ENCODE measurements at places on chromosomes 6 and 20.

DNA sequence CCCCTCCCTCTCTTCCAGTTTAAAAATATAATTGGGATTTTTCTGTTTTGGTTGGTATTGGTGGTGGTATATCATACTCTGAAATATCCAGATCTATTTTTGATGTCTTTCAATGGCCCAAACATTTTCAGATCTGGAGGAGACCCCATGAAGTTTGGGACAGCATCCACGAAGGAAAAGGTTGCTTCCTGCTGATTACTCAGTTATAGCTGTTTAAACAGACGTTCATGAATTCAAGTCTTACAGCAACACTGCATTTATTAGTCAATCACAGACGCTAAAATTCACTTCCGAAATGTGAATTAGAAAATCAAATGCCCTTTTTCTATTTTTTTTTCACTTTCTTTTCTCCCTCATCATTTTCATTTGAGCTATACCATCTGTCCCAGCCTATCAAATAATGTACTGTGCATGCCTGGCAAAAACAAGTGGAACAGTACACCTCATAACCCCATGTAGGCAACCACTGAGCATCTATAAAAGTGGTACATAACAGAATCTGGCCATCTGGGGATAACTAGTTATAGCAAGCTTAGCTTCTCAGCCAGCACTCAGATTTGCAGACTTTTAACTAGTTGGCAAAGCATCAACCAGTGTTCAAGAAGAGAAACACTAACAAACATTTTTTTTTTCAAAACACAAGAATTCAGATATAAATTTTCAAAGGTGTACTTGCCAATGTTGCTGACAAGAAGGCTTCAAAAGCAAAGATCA lies 124.5 kb downstream of the HIVEP2 start:
- no peak for DNase-seq

- DNase-seq, result no peak
These were observed at the start of gene SLC22A1 for GRCh38 chr6:160121558-160121957. TSS of gene SLC22A1 (plus strand) at chr6:160121815. CDS start at chr6:160121936, 121 bp downstream.

DNA sequence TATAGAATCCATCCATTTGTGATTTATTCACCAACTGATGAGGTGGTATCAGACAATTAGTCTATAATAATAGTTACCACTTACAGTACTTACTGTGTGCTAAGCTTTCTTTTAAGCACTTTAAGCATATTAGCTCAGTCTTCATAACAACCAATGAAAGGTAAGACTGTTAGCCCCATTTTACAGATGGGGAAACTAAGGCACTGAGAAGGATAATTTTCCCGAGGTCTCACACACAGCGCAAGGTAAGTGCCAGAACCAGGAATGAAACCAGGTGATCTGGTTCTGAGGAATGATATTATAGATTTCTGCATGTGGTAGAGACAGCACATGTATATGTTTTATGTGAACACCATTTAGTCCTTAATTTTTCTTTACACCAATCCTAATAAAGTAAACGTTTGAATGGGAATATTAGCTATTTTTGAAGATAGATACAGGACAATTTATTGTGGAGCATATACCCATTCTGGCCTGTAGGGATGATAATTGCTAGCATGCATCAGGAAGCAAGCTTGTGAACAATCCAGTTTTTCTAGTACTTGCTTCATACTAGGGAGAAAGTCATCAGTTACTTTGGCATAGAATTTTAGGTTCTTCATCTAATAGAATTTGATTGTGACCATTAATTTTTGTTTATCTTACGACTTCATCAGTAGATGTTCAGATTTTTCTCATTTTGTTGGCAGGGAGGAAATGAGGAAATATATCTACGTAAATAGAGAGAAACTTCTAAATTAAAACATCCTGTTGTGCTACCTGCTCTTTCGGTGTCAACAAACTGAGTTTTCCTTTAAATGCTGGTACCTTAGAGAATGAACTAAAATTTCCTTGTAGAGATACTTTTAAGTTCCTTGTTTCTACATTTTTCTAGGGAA lies 3.0 kb downstream of the YWHAB start:
- DNase-seq, result no peak

GRCh38 chr20:13255356-13255755 lies 34.3 kb downstream of the ISM1 start:
- DNase-seq, result no peak

DNA sequence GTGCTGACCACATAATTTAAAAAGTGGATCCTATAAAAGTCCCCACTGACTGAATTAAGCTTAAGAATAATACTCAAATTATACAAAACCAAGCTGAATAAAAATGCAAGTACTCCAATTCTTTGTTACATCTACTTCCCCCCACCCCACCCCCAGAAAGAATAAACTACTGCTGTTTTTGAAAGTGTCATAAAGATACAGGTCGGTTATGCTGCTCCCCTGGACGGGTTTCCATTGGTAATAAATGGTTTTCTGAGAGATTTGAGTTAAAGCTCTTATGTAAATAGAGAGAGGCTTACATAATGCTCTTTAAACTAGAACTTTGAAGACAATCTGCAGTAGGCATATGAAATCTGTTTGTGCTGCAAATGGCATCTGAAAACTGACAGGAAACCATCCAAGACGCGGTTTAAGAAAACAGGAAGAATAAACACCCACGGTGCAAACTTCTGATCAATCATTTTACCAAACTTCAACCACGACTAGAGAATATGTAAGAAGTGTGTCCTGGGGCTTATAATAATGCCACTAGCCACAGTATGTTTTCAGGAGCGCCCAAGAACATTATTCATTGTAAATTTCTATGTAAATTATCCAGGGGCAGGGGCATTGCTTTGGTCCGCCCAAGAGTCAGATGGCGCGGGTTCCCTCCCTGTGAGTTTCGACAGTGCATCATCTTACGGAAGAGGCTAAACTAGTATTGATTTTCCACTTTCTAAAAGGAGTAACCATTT lies 10.8 kb upstream of the POU3F2 start:
- DNase-seq, result no peak

GRCh38 chr20:63957690-63958441 lies 1.6 kb upstream of the UCKL1 start:
- DNase-seq, result no peak

- DNase-seq, result no peak
These were observed 282.7 kb downstream of the ADGB start for GRCh38 chr6:146881228-146882181.

- no peak for DNase-seq
These were observed 59.0 kb downstream of the RIPOR2 start for GRCh38 chr6:24876499-24877465.

GRCh38 chr6:70186461-70186860 lies 116.4 kb downstream of the COL9A1 start:
- DNase-seq, result no peak

DNA sequence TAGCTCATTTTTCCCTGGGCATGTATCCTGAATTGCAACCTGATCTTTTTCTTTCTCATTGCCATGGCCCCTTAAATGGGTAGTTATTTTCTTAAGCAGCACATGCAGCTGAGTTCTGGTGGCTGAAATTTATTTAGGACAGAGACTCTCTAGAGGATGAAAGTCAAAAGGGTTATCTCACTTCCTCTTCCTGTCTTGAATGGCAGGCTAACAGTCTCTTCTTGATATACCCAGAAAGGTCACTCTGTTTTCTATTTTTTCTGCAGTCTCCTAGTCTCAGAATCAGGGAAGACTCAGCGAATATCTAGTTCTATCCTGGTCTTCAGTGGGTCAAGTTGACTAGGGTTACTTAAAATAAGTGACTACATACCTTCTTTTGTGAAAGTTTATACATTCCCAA lies 243.3 kb downstream of the EPHA7 start:
- no peak for DNase-seq

DNA sequence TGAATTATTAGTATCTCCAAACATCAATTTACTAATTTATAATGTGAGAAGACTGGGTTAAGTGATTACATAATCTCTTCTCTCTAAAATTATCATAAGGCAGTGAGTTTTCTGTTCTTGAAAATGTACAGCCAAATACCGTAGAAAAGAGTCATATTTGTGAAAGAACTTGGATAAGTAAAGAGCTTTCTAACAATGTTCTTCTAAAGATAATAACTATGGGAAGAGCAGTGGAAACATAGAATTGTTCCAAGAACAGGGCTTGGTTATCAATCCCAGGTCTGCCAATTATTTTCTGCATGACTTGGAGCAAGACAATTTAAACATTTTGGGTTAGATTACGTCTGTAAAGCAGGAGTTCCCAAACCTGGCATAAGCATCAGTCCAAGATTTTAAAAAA lies 198.1 kb upstream of the SGK1 start:
- DNase-seq, result no peak

DNA sequence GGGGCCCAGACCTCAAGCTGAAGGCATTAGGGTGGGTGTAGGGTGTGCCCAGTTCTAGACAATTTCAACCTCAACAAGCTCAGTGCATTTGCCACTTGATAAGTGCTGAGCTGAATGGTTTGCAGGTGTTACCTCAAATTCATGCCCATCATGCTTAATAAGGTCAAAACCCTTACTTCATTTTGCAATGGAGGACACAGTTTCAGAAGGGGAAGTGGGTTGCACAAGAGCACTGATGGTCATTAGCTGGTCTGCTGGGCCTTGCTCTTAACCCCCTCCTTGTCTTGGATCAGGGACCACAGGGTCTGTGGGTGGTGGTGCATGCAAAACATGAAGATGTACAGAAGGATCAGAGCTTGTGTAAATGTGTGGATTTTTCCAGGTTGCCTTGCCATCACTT lies 71.0 kb upstream of the SIRPA start:
- DNase-seq, result no peak

DNA sequence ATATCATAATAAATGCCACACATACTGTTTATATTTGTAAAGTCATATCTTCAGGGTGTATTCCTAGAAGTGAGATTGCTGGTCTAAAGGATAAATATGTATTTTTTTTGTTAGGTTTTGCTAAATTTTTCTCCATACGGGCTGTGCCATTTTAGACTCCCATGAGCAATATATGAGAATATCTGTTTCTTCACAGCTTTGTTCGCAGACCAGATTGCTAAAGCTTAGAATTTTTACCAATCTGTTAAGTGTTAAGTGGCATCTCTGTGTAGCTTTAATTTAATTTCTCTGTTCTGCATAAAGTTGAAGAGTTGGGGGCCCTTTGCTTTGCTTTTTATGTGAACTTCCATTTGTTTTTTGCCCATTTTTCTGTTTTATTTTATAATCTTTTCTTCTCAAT lies 32.3 kb upstream of the NUS1 start:
- no peak for DNase-seq
